ENCODE measurements at places on chromosomes 7 and 10. TPM values are rescaled to one million over a fixed set of nuclear protein-coding genes. Genes with fewer than 3 reads are reported as not detected.

DNA sequence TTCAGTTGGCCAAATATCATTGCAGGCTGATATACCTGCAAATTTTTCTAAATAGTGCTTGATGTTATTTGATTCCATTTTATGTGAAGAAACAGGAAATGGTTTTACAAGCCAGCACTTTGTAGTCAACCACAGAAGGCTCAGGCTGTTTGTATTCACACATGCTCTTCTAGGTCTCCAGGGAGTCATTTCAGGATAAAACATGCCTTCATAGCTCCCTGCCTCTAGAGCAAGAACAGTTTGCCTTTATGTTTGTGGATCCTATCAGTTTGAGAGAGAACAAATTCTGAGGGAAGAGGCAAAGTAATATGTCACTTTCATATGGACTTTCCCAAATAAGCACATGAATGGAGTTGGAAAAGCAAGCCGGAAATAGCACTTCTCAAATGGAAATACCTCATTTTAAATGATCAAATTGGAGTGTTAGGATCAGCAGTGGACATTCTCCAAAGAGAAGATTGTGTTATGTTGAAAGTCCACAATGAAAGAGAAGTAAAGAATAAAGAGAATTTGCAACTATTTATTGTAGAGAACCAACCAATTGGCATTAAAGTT lies 277.6 kb downstream of the KCND2 start:
- DNase-seq = no peak

DNA sequence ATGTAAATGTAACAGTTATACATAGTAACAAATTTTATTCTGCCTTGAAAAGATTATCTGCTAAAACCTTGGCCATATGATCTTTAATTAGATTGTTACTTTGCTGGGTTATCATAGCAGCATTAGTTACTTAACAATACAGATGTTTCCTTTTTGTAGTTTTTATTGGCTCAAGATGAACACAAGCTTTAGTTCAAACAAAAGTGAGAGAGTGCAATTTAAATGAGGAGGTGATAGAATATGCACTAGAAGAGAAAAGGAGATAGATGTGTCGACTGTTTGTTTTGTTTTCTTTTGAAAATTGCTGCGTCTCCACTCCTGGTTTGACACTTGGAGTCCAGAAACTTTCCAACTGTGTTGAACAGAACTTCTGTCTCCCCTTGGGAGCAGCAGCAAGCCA lies 91.4 kb upstream of the CAV2 start:
- DNase-seq = no peak

The LRRC61 gene
- 14.8 TPM for total RNA-seq

DNA sequence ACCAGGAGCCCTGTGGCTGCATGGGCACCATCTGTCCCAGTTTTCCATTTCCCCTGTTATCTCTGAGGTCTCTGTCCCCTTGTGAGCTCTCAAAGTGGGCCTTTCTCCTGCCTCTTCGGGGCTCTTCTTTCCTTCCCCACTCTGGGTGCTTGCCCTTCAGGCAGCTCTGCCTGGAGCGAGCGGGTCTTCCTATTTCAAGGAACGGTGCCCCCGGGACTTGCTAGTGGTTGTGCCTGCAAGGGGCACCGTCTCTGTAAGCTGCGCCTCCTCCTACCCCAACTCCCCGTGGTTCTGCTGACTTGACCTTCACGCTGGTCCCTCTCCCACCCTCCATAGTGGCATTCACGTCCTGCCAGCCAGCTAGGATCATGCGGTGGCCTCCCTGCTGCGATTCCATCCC lies 110.1 kb downstream of the DOCK1 start:
- DNase-seq = no peak

DNA sequence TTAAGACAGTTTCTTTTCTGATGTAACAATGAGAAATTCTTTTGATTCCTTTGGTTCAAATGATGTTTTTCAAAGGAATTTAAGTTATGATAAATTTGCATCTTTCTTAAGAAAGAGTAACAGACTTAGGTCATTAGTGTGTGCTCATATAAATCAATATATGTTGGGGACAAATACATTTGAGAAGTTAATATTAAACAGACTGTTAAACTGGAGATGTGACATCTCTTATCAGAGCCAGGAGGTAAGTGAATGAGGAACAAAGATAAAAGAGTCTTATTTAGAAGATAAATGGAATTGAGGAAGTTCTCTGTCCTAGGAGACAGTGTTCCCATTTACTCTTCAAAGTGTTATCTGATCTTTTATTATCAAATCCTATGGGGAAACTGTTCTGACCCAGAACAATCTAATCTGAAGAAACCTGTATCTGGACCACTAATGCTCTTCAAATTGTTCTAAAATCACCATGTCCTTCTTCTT lies 104.8 kb upstream of the LAMB4 start:
- no peak for DNase-seq

GRCh38 chr7:3867863-3868262 lies 566.8 kb downstream of the SDK1 start:
- no peak for DNase-seq

The ASCC1 gene
- total RNA-seq = 37.8 TPM

DNA sequence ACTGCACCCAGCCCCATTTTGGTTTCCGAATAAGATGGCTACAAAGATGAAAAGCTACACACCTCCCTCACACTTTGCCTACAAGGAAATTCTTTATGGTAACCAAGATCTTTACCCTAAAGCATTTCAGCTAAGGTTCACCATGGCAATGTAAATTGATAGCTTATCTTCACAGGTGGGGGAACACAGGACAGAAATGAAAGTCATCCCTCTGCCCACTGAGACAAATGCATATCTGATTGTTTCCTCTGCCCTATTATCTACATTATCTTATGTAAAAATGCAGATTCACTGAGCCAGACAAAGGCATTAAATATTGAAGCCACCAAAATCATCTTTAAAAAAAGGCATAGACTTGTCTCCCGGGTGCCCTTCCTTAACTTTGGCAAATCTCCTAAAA lies 3.2 kb upstream of the TMEM139 start:
- DNase-seq = no peak

DNA sequence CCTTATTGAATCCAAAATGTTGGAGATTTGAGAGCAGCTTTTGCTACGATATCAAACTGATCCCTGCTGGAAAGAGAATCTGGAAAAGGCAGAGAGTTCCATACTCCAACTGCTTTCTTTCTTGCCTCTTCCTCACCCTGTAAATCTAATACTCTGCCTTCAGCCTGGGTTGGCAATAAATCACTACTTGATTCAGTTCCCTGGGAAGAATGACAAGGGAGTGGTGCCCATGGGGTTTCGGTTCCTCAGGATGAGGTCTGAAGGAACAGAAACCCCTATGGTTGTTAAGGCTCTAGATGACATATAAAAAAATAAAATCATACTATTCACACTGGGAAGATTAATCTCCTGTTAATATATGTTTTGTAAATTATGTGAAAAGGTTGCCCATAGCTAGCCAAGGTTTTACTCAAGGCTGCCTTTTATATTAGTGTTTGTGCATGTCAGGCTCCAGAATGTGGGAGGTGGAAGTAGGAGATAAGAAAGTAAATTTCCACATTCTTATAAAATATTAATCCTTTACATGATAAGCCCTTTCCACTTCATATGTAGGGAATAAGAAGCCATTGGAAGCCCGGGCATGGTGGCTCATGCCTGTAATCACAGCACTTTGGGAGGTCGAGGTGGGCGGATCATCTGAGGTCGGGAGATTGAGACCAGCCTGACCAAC lies 106.2 kb upstream of the CACNA2D1 start:
- DNase-seq = no peak

DNA sequence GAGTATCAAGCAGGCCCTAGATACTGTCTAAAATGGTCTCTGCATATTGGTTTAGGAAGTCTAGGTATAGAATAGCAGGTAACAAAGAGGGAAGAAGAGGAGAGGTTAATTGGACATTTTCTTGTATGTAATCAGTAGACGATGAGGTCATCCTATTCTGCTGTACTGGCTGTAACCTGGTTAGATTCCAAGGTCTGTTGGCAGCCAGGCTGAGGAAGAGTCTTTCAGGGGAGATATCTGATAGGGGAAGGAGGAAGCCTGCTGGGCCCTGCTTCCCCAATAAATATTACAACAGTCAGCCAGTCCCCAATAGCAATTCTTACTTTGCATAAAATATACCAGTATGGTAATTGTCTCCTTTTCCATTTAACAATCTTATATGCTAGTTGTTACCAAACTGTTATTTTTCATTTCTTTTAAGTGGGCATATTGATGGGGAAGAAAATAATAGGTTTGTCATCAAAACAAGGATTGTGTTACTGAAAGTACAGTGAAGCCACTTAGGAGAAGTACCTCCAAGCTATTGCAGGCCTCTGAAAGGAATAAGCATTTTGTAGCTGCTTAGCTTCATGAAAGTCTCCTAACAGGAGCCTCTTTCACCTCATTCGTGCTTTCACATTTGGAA lies 186.4 kb downstream of the LRRC4 start:
- no peak for DNase-seq

DNA sequence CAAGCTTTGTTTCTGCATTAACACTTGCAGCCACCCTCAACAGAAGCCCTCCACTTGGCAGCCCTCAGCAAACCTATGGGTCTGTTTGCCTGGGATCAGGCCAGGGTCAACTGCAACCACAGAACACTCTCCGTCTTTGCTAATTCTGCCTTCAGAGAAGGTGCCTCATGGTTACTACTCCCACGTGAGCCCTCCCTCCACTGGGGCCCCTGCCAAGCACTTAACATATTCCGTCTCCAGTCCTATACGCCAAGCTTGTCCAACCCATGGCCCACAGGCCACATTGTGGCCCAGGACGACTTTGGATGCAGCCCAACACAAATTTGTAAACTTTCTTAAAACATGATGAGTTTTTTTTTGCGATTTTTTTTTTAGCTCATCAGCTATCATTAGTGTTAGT lies 54.7 kb downstream of the HSPA12A start:
- DNase-seq = no peak

DNA sequence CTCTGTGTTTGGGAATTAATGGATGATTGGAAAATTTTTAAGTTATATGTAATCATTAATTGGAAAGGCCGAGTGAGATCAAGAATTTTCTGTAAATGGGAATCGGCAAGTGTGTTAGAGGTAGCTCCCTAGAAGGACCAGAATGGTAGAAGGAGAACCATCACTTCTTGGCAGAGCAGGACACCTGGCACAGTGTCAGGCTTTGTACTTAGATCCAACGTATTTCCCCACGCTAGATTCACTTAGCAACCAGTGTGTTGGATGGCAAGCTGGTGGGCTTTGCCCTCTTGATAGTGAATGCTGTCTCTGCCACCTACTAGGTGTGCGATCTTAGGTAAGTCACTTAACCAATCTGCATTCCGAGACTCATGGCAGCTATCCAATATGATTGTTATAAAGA lies 107.8 kb upstream of the ZNF438 start:
- peak; percentile 45 for DNase-seq

GRCh38 chr10:131022981-131023380 lies 288.5 kb downstream of the TCERG1L start:
- no peak for DNase-seq

GRCh38 chr10:44044549-44044948 lies 340.3 kb downstream of the CXCL12 start:
- DNase-seq = no peak

GRCh38 chr10:60414877-60415585 lies 25.4 kb upstream of the ANK3 start:
- DNase-seq = no peak

- DNase-seq = no peak
Observed at GRCh38 chr7:47492716-47493325, 89.1 kb downstream of the TNS3 start.

The RGS10 gene
- 39.8 TPM for total RNA-seq

The GPAM gene
- total RNA-seq = 6.3 TPM

DNA sequence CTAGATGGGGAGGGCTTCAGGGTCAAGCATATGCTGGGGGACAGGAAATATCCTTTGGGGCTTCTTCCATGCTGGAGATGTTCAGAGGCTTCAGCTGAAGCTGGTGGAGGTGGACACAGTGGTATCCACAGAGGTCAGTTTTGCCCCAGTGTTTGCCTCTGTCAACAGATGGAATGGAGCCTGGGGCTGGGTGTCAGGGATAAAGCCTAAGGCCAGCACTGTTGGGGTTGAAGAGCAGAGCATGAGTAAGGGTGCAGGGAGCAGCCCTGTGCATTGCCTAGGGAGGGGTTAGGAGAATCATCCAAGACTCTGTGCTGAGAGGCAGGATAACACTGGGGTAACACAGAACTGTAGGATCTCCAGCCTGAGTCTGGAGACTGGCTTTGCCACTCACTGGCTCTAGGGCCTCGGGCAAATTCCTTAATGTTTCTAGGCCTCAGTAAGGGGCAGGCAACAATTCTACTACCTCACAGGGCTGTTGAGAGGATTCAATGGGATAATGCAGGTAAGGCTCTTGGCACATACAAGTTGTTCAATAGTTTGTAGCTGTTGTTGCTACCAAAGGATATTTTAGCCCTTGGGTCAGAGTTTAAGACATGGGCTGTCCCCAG lies 21.8 kb upstream of the MYL7 start:
- DNase-seq = no peak

GRCh38 chr10:24680647-24681524 lies 42.8 kb downstream of the ARHGAP21 start:
- DNase-seq = no peak

The PLCE1 gene
- 23.7 TPM for total RNA-seq

DNA sequence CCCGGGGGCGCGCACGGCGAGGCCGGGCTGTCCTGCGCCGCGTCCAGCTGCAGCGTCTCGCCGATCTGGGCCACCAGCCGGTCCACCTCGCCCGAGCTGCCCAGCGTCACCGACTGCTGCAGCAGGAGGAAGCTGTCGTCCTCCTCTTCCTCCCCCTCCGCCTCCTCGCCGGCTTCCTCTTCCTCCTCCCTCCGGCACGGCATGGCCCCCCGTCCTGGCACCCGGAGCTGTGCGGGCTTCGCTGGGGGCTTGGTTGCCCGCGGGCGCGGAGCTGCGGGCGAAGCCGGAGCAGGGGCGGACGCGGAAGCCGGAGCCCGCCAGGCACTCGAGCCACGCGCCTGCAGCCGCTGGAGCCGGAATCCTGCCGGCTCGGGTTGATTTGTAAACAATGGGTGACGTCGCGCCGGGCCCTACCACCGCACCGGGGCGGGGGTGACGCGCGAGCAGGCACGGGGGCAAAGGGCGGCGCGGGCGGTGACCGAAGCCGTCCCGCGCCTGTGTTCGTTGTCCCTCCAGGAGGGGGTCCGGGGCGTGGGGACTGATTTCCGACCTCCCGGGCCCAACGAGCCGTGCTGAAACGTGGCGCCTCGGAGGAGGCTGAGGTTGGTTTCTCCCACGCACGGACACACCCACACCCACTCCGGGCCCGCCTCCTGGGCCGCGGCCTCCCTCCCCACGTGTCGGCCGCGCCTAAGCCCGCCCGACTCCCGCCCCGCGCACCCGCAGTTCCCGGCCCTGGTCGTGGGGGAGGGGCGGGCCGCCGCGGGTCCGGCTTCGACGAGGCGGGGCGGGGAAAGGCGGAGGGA lies at the start of gene FRAT2:
FRAT2 (minus strand) TSS at position 360 of the 806 bp plus-strand sequence; CDS start at position 203, 157 bp downstream.
- peak; percentile 97 for DNase-seq

The FAM180A gene
- total RNA-seq = 9.4 TPM

GRCh38 chr7:6516387-6516983 lies 34.8 kb downstream of the GRID2IP start:
- peak; percentile 93 for DNase-seq

- no peak for DNase-seq
Observed at GRCh38 chr10:4202938-4203337, 417.9 kb upstream of the KLF6 start.

The THNSL1 gene
- 0.83 TPM for total RNA-seq

The PON1 gene
- not detected for total RNA-seq
